ENCODE measurements at places on chromosomes 3 and 15.
A peak's percentile ranks its signal among the peaks of the same experiment; 100 is the strongest.

- no peak for DNase-seq
Measured at GRCh38 chr15:37112971-37113670, 12.8 kb upstream of the MEIS2 start.

GRCh38 chr3:127462111-127462655 lies 128.3 kb downstream of the TPRA1 start:
- DNase-seq: no peak

DNA sequence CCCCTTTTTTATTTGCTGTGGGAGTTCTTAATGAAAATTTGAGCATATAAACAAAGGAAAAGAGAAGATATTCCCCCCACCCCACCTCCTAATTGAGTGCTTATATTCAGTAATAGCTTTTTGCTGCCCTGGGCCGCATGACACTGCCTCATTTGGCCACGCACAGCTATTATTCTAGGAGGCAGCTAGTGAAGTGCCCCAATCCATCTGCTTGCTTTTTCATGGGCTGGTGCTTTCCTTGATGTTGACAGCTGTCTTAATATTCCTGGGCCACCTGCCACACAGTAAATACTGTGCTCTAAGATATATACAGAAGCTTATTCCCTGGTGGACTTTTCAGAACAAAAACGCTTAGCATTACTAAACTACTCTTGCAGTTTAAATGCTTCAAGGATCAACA lies 3.8 kb upstream of the CRYBG3 start:
- no peak for DNase-seq

DNA sequence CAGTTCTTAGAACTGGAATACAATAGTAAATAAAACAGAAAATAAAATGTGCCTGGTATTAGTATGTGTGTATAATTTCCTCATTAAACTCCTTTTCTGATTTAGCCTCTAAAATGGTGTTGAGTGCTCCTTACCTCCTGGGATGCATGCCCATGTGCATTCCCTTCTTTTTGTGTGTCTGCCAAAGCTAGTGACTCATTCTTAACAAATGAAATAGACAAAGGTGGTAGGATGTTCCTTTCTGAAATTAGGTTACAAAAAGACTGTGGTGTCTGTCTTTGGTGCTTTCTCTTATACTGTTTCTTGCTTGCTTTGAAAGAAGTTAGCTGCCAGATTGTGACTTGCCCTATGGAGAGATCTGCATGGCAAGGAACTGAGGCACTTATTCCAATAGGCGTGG lies 623.7 kb downstream of the GRM7 start:
- no peak for DNase-seq

GRCh38 chr3:29447946-29448627 lies 167.2 kb downstream of the RBMS3 start:
- no peak for DNase-seq

DNA sequence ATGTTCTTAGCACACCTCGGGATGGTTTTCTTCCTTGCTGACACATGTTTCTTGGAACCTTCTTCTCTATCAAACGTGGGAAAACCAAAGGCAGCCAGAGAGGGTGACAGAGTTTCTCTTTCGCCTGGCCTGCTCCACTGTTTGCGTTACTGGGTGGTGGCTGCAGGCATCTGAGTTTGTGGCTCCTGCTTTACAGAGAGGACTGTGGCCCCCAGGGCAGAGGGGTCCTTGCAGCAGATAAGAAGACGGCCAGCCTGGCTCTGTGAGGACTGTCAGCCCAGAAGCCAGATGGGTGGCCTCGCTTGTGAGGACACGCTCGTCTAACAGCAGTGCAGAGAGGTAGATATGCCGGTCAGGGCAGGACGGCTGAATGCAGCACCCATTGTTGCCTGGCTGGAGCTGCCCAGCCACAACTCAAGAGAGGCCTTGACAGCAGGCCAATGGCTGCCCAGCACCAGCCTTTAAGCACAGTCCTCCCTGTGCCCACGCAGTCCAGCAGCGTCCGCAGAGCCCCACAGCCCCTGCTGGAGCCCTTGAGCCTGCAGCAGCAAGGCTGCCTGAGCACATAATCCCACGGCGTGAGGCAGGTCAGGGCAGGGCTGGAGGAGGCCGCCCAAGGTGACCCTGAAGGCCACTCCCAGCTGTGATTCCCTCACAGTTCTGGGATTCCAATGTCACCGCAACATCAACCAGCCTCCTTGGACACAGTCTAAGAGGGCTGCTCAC lies 15.0 kb upstream of the SPTBN5 start:
- no peak for DNase-seq

DNA sequence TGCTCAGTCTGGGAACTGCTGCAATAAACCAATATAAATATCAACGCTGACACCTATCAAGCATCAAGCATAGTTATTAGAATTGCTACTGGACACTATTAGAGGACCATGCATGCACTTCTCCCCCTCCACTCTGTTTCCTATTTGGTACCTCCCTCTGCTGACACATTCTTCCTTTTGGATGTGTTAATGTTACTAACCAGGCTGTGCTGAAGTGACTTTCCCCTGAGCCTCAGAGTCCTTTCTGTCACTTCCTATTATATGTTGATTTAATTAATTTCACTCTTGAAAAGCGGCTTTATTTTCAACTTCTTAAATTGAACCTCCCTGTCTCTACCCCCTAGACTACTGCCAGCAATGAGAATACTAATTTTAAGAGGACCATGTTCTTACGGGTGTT lies 379.1 kb downstream of the MCTP2 start:
- DNase-seq: no peak

DNA sequence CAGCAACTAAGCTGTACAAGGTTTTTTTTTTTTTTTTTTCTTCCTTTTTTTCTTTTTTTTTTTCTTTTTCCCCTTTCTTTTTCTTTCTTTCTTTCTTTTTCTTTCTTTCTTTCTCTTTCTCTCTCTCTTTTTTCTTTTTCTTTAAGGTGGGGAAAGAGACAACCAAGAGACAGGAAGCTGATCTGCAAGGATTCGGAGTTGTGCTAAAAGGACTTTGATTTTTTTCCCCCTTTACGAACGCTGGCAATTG lies 148 bp downstream of the RBMS3 start:
- no peak for DNase-seq

GRCh38 chr3:5258526-5258925 lies 71.0 kb downstream of the EDEM1 start:
- DNase-seq: no peak

DNA sequence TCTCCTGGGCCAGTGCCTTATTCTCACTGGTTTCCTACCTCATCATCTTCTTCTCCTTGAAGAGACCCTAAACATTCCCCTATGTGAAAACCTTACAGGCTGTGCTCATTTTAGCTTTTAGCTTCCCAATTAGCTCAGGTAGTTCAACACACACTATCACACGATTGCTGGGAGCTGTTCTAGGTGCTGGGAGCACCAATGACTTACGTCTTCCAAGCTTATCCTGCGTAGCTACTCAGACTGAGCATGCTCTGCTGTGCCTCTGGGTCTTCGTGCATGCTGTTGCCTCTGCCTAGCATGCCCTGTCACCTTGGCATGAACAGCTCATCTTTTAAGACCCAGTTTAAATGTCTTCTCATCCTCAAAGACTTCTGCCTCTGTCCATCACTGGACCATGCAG lies 55.7 kb upstream of the APEH start:
- DNase-seq: no peak

DNA sequence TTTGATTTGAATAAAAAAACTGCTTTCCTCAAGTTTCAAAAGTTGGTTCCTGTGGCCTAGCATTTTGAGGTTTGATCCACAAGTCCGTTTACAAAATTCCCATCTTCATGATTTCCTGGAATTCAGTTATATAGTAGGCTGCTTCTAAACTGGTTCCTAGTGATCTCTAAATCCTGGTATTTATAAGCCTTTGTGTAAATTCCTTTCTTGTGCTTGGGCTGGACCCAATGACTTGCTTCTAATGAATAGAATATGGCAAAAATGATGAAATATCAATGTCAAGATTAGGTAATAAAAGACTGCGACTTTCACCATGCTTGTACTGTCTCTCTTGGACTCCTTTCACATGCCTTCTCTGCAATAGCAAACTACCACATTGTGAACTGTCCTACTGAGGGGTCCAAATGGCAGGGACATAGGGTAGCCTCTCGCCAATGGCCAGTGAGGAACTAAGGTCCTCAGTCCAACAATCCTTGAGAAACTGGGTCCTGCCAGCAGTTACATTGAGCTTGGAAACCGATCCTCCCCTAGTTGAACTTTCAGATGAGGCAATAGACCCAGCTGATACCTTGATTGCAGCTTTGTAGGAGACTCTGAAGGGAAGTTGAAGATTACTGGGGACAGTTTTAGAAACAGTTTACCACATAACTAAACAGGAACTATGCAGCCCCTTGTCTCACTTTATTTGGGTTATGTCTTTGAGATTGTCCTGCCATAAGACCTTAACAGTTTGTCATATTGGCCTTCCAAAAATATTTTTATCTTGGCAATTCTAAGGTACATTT lies 303.9 kb upstream of the TBC1D5 start:
- no peak for DNase-seq

DNA sequence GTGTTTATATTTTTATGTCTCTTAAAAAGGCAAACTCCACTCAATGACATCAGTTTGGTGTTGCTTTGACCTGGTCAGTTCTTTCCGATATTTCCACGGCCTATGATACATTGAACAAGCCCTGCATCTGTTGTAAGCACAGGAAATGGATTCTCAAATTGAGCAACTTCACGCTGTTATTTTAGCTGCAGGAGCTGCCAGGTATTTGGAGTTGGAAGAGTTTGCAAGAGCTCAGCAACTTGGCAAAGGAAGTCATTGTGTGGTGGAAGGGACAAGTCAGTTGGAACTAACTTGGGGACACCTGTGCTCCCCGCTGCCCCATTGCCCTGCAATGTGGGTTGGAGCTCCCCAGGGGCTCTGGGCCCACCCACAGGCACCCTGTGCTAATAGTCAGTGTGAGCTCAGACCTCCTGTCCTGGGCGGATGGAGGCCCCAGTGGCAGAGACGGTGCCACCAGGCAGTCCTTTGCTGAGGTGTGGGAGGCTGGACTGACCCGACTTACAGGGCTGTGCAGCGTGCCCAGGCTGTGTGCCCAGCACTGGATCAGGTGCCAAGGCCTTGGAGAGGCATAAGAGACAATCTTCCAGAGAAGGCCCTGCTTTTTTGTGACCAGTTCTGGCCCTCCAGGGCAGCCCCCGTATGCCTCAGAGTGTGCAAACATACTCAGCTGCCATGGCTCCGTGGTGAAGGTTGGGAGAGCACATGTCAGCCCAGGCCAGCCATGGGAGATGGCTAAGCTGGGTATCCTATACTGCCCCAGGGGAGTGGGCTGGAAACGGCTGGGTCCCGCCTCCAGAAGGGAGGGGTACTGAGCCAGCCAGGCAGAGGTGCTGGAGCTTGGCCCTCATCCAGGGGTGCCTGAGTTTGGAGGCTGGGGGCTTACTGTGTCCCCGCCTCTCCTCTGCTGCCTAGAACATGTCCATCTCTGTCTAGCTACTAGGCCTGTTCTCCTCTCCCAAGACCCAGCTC lies 43.5 kb downstream of the KY start:
- no peak for DNase-seq

GRCh38 chr3:111541911-111542483 lies at the start of gene CD96:
CD96 (plus strand) TSS chr3:111542197; CDS start chr3:111542249, 52 bp downstream.
- peak; percentile 50 for DNase-seq

DNA sequence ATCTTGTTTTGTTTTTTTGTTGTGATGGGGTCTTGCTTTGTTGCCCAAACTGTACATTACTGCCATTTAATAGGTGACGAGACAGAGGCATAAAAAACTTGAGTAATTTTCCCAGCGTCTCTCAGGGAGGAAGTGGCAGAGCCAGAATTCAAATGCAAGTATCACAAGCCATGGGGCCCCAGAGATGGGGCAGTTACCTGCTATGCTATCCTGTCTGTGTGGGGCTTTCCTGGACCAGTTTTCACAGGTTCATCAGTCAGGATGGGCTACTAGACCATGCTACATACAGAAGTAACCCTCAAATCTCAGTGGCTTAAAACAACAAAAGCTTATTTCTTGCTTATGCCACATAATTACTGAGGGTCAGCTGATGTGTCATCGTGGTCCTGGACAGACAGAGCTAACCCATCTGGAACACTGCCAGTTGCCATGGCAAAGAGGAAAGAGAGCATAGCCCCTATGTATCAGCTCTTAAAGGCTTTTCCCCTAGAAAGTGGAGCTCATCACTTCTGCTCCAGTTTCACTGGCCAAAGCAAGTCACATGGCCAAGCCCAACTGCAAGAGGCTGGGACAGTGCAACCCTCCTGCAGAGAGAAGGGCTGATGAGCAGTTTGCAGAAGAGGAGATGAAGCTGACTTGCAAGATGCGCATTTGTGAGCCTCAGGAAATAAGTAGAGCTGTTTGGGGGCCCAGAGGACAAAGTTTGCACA lies 31.7 kb upstream of the SYNM start:
- DNase-seq: no peak

DNA sequence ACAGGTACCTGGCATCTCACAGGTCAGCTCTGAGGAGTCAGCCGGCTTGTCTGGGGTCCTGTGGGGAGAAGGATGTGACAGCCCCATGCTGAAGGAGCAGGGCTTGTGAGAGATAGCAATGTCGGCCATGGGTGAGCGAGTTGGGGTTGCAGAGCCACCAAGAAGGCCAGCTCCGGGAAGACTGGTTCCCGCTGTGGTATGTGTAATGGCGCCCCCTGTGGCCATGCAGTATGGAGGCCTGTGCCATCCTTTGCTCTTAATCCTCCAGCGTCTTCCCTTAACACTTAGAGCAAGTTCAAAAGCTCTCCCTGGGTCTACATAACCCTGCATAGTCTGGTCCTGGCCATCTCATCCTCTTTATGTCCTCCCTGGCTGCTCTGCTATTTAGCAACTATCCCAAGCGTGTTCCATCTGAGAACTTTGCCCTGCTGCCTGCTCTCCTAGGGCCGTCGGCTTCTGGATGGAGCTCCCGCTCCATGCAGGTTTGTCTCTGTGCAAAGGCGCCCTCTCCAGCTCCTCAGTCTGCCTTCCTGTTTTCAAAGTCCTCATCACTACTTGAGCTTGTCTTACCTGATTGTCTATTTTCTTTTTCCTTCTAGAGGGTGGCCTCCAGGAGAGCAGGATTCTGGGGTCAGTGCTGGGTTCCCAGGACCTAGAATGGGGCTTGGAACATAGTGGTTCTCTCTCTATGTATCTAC lies 40.8 kb upstream of the IQCF6 start:
- no peak for DNase-seq

GRCh38 chr3:23239211-23240068 lies 36.3 kb downstream of the UBE2E2 start:
- no peak for DNase-seq

DNA sequence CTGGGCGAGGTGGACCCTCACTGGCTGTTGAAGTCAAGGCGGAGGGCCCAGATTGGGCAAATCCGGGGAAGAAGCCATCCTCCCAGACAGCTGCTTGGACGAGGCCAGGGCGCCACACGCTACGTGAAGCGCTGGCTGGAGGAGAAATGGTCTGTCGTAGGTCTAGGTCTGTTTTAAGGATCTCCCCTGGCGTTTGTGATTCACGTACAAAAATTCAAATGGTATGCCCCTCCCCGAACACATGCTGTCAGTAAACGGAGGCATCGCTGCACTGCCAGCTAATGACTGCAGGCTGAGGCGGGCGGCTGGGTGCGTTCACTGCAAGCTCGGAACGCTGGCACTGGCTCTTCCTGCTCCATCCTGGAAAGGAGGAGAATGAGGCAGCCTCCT lies 69.9 kb downstream of the EPHB3 start:
- DNase-seq: no peak

- DNase-seq: no peak
Measured at GRCh38 chr3:176328666-176329065, 868.6 kb downstream of the TBL1XR1 start.

GRCh38 chr3:64520334-64520733 lies 167.5 kb downstream of the ADAMTS9 start:
- DNase-seq: no peak

- DNase-seq: no peak
Measured at GRCh38 chr3:122255757-122256439, 69.2 kb upstream of the CSTA start.
